ENCODE measurements at places on chromosomes 3 and 15. TPM values are rescaled to one million over a fixed set of nuclear protein-coding genes. Genes with fewer than 3 reads are reported as not detected.

The PLSCR5 gene
- total RNA-seq: not detected

DNA sequence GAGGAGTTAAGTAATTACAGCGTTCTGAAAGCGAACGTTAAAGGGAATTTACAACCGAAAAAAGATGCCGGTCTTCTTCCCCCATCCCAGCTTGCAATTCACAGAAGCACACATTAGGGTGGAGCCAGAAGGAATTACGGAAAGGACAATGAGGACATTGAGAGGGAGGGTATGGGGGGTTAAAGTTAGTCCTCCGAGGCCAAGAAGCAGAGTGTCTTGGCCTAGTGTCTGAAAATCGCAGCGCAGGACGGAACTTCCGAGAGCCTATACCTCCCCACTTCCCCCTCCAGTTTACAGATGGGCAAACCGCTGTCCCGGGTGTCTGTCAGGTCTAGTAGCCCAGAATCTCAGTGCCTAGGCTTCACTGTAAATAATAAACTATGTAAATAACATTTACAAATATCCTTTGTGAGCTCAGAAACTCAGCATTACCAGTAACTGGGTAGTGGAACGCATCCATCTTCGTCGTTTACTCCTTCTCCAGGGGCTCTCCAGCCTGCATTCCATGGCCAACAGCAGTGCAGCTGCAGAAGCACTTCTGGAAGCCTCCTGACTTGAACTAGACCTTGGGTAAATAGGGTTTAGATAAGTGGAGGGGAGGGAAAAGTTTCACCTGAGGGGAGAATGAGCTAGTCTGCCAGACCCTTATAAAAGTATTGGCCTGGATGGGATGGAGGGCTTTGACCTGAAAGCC, 922 bp downstream of the ADPRH start:
- DNase-seq: no peak

The MCCC1 gene
- total RNA-seq: 24.3 TPM

The TNNC1 gene
- total RNA-seq: 1.2 TPM

The ADAMTS17 gene
- total RNA-seq: 1.4 TPM

DNA sequence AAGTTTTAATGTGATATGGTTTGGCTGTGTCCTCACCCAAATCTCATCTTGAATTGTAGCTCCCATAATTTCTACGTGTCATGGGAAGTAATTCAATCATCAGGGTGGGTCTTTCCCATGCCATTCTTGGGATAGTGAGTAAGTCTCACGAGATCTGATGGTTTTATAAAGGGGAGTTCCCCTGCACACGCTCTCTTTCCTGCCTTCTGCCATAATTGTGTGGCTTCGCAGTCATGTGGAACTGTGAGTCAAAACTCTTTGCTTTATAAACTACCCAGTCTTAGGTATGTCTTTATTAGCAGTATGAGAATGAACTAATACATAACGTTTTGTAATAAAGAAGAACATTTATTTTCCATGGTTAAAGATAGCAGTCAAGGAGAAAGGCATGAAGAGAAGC, 39.2 kb upstream of the GOLIM4 start:
- peak; percentile 9 for DNase-seq

- peak; percentile 43 for DNase-seq
These were observed 64.2 kb downstream of the TNIK start for GRCh38 chr3:171396048-171396447.

DNA sequence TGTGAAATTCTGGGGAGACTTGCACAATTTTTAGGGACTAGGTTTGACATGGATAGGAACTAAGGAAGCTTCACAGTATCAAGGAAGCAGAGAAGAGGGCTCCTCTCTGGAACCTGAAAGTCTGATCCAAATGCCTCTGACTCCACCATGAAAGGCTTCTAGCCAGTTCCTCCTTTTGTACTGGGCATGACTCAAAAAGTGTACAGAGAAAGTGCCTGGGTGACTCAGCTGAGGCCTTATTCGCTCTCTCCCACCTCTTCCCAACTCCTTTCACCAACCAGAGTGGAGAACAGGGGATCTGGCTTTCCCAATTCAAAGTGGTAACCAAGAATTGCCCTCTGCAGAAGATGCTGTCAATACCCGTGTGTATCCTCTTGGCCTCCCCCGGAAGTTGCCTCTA, 342.9 kb upstream of the PROK2 start:
- peak; percentile 19 for DNase-seq

DNA sequence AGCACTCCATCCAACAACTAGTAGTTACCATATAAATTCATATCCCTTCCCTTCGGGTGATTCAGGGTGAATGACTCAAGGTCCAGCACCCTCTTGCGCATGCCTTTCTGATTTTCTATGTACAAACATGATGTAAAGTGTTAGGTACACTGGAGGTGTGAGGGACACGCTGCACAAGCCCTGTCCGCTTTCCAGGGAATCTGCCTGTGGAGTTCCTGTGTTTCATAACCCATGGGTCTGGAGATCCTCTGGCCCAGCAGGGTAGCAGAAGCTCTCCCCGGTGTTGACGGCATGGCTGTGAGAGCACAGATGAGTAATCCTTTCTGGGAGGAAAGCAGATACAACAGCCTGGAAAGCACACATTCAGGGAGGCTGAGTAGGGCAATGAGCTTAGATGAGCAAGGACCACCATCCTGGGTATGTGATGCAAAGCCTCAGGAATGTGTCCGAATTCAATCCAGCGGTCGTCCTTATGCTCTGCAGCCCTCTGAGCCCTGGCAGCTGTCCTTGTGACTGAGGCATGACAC, 142.9 kb upstream of the TP63 start:
- DNase-seq: no peak

- DNase-seq: no peak
These were observed 246.5 kb upstream of the GOLIM4 start for GRCh38 chr3:168341956-168342936.

The KCNMB3 gene
- 2.1 TPM for total RNA-seq

- DNase-seq: no peak
These were observed 6.7 kb upstream of the OR5H14 start for GRCh38 chr3:98140531-98140930.

The SYNPR gene
- total RNA-seq: not detected

DNA sequence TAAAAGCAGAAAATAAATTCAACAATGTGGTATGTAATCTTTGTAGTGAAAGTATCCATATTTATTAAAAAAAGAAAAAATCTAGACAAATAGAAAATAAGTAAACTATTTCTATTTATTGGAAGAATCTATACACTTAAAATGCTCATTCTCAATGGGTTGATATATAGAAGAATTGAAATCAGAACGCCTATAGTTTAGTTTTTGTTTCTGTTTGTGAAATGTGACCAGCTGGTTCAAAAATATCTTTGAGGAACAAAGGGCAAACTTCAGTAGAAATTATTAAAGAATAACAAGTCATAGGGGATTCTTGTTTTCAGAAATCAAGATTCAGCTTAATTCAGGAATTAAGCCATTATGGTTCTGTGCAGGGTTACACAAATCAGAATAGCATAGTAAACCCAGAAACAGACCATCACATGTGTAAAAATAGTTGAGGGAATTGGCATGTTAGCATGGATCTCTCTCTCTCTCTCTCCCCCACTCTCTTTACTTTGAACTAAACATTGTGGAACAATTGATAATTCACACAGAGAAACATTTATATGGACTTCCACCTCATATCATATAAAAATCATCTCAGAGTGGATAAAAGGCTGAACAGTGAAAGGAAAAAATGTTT, 134.0 kb downstream of the CHL1 start:
- DNase-seq: no peak

The GCHFR gene
- total RNA-seq: 11.1 TPM

GRCh38 chr15:100259266-100259665, 82.5 kb downstream of the ADAMTS17 start:
- DNase-seq: no peak

The INO80 gene
- total RNA-seq: 21.2 TPM

GRCh38 chr3:136946978-136947377, 10.8 kb upstream of the IL20RB start:
- no peak for DNase-seq

- DNase-seq: no peak
These were observed 206.8 kb upstream of the STRIT1 start for GRCh38 chr3:155500194-155500818.

GRCh38 chr3:69126999-69127398, 4.6 kb upstream of the LMOD3 start:
- no peak for DNase-seq

DNA sequence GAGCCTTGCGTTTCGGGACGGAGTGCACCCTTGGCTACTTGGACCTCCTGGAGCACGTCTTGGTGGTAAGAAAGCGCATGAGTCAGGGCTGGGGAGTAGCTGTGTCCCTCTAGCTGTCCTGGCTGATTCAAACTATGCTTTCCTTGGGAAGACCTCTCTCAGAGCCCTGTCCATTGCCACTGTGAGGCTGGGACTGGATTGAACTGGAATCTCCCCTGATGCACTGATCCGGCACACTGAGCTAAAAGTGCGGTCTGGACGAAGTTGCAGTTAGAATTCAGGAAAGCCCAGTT, 232.6 kb upstream of the TPM1 start:
- DNase-seq: peak; percentile 59

DNA sequence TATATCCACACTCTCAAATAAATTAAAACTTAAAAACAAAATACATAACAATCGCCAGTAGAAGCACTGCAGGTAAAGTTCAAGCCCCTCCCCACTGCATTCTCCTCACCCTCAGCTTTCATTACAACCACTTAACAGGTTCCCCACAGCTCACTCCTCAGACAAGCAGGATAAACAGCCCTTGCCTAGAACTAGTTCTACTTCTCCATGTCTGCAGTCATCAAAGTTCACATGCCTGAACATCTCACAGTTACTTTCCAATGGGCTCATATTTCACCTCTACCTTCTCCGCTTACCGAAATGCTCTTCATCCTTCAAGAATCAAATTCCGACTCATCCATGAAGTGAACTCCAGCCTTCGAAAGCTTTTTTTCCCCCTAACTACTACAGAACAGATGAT, 4.1 kb downstream of the YEATS2 start:
- no peak for DNase-seq

GRCh38 chr3:36700537-36701248, 63.7 kb downstream of the DCLK3 start:
- peak; percentile 72 for DNase-seq

DNA sequence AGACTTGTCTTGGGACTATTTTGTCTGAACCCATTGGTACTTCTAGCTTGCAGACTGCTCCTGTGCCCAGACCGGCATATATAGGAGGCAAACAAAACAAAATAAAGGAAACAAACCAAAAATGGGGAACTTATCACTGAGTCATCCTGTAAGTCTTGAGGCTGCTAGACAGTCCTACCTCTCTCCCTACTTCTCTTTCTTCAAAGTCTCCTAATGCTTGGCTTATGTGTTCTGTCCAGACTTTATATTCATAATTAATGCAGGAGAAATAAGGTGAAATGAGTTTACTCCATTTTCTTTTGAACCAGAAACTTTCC, 266.2 kb downstream of the ZNF385D start:
- no peak for DNase-seq

DNA sequence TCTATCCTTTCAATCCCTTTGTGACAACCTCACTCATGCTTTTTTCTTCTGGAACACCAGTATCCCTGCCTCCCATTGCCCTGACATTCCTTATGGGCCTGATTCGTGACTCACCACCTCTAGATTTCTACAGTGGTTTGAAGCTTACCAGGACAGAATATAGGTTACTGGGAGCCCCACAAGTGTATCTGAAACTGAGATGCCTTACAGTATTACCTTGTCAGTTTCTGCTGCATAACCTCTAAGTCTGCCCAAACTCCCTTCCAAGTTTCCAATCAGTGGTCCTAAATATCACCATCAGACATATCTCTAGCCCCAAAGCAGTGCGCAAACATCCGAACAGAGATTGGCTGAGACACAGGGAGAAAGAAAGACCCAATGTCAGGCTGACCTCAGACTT, 5.6 kb downstream of the CPB1 start:
- no peak for DNase-seq

DNA sequence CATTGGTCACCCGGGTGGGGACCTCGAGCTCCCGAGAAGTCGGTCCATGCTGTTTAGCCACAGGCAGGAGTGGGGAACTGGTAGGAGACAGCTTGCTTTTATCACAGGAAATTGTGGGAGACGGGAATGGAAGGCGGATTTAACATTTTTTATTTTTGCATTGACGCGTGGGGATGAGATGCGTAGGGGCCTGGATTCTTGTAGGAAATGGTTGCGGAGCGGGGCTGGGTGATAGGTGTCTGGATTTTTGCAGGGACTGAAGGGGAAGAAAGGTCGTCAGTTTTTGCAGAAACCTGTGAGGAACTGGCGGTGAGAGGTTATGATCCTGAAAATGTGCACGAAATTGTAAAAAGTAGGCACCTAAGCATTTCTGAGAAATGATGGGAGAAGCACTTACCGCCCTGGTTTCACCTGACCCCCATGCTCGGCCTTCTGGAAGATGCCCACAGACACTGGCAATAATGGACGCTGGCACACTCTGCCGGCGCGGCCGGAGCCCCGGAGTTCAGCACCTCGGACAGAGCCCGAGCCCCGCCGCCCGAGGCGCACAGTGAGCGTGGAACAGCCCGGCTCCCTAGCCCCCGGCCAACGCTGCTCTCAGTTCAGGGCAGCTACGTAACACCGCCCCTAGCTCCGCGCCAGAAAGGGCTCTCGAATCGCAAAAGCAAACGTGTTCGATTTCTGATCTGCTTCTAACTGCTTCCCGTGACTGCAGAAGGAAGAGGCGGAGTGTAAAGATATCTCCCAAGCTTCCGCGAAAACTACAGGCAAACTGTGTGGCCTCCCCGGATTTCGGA, 928 bp downstream of the ANKRD34C start:
- DNase-seq: no peak

The CCDC66 gene
- 28.2 TPM for total RNA-seq
